NCI-H187 (cell line): ENCODE measurements at places on chromosomes 12 and 14.
A peak's percentile ranks its signal among the peaks of the same experiment; 100 is the strongest.

- DNase-seq: no peak
Measured at GRCh38 chr12:52789637-52790426, 6.1 kb downstream of the KRT3 start.

GRCh38 chr12:132133952-132134652 lies 10.0 kb downstream of the DDX51 start:
- DNase-seq: peak; percentile 54

DNA sequence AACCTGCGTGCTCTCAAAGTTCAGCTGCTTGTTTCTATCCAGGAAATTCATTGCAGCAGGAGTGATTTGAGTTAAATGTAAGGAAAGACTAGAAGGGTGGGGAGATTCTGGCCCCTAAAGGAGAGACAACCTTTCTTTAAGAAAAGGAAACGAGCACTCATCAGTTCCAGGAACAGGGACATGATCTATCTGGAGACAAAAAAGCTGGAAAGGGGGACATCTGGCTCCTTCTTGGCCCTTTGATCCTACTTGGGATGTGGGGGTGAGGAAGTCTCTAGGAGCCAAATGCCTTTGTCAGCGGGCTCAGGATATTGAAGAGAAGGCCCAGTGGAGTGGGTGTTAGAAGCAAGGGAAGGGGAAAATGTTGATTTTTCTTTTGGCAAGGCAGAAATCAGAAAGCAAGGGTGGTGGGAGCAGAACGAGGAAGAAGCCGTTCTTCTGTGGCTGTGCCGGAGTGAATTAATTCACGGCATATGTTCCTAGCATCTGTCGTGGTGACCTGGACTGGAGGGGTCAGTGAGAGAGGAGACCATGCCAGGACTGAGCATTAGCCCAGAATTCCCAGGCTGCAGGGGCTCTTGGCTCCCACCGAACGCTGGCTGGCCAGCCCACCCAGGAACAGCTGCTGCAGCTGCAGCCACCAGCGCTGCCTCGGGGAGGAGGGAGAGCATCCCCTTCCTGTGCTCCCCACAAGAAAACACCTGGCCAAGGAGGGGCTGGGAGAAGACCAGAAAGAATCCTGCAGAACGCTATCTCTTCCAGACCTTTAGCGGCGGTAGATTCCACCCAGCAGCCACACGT lies 62.8 kb upstream of the GPATCH2L start:
- DNase-seq: no peak

- no peak for DNase-seq
Measured at GRCh38 chr14:20489093-20489994, 16.0 kb upstream of the RNASE10 start.

- no peak for DNase-seq
Measured at GRCh38 chr12:122371475-122372045, 50.9 kb downstream of the CLIP1 start.

DNA sequence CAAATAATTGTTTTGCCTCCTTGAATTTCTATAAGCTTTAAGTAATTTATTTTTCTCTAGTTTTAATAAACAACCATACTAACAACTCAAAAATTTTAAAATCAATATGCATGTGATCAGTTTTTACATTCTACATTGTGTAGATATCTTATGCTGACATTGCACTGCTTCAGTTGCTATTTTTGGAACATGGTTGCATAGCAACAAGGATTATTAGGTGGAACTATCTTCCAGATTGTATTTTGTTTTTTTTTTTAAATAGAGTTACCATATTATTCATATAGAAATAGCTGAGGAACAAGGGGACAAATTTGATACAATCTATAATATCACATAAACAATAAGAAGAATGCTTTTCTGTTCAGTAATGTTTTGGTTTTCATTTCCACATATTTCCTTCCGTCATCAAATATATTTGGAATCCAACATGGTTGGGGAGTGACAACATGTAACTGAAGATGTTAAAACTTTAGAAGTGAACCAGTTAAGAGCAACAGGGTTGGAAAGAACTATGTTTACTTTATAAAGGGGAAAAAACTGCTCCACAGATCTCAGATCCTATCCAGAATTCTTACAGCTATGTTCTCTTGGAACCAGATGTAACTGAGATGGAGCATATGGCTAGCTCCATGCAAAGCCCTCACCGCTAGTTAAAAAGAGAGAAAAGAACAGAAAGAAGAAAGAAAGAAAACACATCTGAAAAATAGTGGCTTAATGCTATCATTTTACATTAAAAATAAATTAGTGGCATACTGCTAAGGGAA lies 235.5 kb downstream of the NELL2 start:
- DNase-seq: no peak

GRCh38 chr14:105501504-105502291 lies 10.7 kb downstream of the TEDC1 start:
- DNase-seq: no peak

DNA sequence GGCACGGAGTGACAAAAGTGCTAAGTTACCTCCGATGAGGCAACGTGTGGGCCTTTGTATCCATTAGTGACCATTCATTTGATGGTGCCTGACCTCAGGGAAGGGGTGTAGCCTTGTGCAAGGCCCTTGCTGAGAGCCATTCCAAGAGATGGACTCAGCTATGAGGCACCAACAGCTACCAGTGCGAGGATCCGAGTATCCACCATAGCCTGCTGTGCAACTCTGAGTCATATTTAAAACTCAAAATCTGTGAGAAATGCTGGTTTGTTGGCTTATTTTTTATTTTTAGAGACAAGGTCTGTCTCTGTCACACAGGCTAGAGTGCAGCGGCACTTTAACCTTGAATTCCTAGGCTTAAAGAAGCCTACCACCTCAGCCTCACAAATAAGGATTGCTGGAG lies 25.1 kb upstream of the WNK1 start:
- DNase-seq: no peak

DNA sequence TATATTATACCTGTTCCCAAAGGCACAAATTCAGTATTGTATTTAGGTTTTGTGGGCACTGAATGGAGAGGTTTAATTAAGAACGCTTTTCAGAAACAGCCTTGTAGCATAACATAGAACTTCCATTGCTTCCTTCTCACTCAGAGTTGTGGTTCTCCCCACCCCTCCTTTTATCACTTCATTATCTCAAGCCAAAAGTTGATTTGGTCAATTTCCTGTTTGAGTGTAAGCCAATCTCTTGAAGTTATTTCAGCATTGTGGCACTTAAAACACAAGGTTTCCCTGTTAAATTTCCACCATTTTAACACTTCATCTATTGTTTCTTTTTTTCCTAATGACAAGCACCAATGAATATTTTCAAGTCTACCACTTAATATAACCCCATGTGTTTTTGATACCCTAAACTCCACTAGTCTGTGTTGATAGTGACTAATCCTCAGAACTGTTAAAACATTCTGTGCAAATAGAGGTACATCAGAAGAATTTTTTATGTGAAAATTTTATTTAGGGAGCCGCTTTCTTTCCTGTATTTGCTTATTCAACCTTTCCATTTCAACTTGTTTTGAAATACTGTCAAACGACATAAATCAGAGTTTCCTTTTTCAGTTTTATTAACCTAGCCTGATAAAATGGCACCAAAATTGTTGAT lies 340.1 kb downstream of the BCAT1 start:
- no peak for DNase-seq

GRCh38 chr12:131055596-131056233 lies 102.0 kb downstream of the ADGRD1 start:
- DNase-seq: no peak

DNA sequence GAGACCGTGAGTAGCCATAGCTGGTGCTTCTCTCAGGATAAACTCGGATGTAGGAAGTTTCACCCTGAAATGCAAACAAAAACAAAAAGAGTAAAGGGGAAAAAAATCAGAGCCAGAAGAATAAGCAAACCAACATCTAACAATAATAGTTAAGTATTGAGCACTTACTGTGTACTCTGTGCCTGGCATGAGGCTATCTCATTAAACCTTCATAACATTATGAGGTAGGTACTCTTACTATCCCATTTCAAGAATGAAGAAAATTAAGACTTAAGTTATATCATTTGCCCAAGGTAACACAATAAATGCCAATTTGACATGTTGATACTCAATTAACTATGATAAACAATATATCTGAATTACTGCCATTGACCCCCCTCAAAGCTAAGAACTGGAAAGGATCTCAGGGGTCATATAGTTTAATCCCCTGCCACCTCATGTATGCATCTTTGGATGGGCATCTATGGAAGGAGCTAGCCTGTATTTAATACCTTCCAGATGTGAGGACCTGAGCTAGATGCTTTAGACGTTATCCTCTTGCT lies 7.4 kb downstream of the SRSF9 start:
- no peak for DNase-seq

- DNase-seq: no peak
Measured at GRCh38 chr14:94540031-94540794, 21.0 kb upstream of the SERPINA4 start.

DNA sequence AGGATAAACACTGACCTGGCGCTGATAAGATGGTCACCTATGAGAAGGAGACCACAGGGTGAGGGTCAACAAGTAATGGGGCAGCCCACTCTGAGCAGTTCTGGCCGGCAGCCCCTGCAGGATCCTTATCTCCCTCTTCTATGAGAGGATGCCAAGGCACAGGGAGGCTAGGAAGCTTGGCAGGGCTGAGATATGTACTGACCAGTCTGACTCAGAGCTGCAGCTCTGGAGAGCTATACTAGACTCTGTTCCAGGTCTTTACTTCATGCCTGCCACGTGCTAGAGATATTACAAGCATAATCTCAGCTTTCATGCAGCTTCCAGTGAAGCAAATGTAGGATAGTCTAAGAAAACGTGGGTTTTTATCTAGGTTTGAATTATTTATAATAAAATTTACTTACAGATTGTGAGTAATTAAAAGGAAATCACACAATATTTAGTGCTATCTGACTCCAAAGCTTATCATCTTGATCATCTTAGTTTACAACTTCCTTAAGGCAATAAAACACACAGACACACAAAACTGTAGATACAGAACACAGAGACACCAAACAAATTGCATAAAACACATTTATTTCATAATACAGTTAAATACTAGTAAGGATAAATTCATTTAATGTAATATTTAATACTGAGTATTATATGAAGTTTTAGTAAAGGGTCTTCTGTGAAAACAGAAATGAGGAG lies 32.3 kb downstream of the GIT2 start:
- no peak for DNase-seq

DNA sequence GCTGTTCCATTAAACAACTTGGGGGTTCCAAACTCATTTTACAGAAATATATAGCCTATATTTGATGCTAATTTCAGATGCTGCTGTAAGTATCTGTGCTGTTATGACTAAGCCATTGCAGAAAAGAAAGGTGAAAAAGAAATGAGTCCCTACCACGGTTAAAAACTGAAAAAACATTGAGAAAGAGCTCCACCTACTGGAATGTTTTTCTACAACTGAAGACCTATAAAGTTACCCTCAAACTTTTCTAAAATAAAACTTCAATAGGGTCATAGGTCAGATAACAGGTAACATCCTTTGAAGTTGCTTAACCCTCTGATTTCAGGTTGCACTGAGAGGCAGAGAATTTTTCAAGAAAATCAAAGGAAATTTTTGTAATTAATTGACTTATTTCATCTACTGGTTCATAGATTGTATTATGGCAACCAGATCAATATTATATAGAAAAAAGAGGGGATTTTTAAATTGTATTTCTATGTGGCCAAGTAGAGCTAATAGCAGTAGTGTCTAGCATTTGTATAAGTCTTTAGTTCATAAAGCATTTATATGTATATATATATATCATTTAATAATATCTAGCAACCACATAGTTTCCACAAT lies 279.9 kb downstream of the RPS29 start:
- DNase-seq: no peak

GRCh38 chr14:31858868-31859267 lies 218.2 kb upstream of the ARHGAP5 start:
- DNase-seq: no peak
